ENCODE measurements at places on chromosomes 5 and 9.
A peak's percentile ranks its signal among the peaks of the same experiment; 100 is the strongest.

- DNase-seq = peak; percentile 67
Measured at GRCh38 chr5:157198277-157198986, 17.8 kb downstream of the ITK start.

DNA sequence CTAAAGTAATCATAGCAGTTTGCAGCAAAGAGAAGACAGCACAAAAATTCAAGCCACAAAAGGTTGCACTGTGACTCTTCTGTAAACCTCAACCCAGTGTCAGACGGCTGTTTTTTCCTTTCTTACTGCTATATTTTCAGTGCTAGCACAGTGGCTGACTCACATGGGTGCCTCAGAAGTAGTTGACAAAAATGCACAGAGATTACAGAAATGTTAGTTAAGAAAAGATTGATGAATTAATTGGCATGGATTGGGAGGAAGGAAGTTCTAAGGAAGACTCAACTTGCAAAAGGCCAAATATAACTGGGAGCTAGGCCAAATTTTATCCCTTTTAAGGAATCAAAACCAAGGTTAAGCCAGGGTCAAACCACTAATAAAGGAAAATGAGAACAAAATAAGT lies 43.7 kb upstream of the ITGA1 start:
- peak; percentile 40 for DNase-seq

DNA sequence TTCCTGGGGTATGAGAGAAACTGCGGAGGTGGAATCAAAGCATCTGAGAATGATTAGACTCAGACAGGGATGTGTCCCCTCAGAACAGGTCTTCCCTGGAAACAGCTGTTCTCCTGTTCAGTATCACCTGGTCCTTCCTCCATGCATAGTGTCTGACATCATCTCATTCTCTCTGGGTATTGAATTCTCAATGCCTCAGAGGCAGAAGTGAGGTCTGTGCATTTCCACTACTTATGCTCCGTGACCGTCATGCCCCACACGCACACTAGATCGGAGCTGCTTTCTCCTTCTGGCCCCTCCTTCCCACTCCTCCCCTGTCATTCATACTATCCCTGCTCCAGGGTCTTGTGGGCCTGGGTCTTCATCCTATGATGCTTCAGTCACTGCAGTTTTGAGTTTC lies 61.4 kb upstream of the DAB2IP start:
- DNase-seq = no peak

GRCh38 chr5:13976867-13977830 lies 32.7 kb upstream of the DNAH5 start:
- no peak for DNase-seq

- peak; percentile 13 for DNase-seq
Measured at GRCh38 chr5:172454358-172455086, at the start of gene SH3PXD2B. Gene SH3PXD2B, minus strand, starts transcription at chr5:172454525. Its CDS starts 173 bp downstream, at chr5:172454352.

- DNase-seq = no peak
Measured at GRCh38 chr5:41065691-41066335, 5.3 kb downstream of the MROH2B start.

DNA sequence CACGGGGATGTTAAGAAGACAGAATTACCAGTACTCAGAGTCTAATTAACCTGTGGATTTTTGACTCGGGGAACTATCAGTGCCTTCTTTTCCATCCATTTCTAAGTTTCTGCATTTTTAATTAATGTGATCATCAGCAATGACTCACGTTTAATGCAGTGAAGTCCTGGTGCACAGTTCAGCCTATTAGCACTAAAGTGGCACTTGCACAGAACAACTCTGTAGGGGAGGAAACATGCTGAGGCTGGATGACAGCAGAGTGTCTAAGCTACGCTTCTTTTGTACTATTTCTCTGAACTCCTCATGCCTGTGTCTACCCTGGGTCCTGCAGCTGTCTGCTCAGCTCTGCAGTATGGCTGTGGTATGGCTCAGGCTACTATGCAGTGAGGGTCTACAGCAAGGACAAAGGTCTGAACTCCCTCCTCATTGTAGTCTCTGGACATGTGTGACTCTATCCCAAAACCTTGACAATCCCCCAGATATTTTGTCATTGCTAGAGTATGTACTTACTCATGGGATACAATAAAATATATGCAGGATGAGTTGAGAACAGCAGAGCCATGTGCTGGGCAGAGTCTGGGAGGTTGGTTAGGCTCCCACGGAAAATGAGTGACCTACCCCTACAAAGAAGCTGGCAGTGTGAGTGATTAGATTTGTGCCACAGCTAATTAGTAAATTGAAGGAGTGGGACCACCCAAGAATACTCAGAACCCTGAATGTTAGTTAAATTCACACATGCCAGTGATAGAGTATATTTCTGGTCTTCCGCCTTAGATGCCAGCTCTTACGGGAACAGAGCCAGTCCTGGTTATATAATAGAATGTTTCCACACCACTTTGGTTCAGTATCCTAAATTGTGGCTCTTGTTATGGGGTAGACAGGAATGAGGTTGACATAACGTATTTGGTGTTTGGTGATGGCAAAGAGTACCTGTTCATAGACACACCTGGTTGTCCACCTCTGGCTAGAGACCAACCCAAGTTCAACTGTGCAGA lies 148.0 kb downstream of the GHR start:
- no peak for DNase-seq

DNA sequence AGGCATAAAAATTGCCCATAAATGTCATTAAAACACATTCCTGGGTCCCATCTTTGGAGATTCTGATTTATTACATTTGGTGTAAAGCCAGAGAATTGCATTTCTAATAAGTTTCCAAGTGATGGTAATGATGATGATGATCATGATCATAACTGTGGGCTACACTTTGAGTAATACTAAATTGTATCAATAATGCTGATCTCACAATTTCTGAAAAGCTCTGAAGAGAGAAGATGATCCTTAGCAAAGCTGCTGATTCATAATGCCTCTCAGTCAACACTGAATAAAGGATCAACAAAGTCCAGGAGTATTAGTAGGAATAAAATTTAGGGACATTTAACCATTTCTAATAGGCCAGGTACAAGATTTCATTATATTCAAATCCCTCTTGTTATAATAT lies 434.5 kb downstream of the CAAP1 start:
- DNase-seq = no peak

DNA sequence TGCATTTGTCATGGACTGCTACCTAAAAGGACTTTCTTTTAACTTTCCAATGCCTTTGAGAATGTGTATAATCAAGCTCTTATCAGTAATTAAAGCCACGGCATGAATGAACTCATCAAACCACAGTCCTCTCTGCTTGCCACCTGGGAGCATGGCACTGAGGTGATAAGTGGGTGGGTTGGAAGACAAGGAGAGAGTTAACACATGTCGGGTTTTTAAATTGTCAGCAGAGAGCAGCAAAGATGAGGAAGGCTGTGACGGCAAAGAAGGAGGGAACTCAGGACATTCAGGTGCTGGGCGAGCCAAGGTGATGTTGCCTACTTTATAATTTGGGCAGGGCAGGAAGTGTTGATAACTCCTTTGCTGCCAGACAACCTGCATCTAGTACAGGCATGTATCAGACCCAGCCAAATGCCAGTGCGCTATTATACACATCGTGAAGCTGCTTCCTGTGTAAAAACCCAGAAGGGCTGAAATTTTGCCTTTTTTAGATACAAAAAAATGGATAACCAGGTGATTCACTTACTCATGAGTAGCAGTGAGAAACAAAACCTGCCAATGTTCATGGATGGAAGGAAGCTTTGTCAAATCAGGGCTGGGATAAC lies 269.1 kb downstream of the KIF4B start:
- no peak for DNase-seq

GRCh38 chr5:131595088-131596033 lies 39.7 kb downstream of the RAPGEF6 start:
- no peak for DNase-seq

GRCh38 chr9:87875831-87876545 lies 6.7 kb upstream of the SPATA31E1 start:
- DNase-seq = no peak

DNA sequence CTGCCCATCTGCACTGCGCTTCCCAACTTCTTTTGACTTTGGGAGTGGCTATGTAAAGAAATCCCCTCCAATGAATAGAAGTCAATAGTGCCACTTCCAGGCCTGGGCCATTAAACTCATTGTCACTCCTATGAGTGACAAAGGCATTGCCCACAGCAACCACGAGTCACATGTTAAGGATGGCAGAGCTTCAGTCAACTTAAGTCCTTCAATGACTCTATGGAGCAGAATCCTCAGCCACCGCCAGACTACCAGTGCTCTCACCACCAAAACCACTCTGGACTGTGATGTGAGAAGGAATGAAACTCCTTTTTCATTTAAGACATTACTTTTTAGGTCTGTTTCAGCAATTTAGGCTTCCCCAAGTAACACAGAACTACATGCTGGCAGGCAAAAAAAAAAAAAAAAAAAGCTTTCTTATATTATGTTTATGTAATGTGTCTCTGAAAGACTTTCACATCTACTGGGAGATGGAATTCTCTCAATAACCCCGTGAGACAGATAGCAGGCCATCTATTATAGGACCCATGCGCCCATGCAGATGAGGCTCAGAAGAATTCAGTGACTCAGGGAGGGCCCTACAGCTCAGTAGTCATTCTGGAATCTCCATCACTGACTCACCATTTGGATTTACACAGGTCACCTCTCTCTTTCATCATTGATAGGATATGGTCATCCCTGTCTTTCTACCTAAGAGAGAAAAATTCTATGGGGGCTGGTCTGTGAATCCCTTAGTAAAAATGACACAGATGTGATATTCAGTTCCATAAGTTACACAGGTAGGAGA lies 180.5 kb downstream of the CEMIP2 start:
- no peak for DNase-seq

GRCh38 chr9:14315875-14316601 lies 2.1 kb upstream of the NFIB start:
- DNase-seq = no peak

DNA sequence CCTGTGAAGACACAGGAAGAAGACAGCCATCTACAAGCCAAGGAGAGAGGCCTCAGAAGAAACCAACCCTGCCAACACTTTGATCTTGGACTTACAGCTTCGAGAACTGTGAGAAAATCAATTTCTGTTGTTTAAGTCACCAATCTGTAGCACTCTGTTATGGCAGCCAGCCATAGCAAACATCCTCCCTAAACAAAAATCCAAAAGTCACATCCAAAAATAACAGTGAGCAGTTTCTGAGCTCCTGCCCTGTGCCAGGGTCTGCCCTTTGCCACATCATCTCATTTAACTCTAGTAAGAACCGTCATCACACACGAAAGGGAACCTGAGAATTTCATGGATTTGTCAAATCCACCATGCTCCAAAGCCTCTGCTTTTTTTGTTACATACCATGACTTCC lies 118.8 kb downstream of the TRIM36 start:
- no peak for DNase-seq

DNA sequence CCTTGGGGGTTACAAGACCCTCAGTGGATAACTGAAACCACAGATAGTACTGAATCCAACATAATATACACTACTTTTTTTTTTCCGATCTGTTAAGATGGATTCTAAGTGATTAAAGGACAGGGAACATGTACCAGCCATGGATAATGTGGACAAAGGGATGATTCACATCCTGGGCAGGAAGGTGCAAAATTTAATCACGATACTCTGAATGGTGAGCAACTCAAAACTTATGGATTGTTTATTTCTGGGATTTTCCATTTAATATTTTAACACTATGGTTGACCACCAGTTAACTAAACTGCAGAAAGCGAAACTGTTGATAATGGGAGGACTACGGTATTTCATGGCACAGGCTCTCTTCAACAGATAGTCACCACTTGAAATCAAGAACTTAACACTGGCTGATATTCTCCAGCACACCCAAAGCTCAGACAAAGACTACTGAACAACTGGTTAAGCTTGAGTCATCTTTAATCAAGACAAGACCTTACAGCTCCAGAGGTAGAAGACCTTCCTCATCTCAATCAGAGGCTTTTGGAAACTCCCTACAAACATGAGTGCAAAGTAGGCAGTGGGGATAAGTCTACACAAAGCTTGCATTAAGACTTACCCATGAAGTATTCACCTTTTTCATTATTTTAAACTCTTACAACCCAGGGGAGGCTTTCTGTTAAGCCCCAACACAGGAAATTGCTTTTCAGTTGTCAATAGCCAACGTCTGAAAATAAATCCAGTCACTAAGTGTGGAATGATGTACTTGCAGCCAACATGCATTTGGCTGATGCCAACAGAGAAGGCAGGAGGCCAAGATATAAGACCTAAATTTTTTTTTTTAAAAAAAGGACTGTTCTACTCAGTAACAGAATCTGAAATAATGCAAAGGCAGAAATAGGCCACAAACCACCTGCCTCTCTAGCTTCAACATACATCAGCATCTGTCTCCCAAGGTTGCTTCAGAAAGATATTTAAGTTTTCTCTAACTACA lies 78.7 kb downstream of the ELAVL2 start:
- no peak for DNase-seq

GRCh38 chr5:24232041-24232440 lies 412.7 kb downstream of the CDH10 start:
- no peak for DNase-seq

DNA sequence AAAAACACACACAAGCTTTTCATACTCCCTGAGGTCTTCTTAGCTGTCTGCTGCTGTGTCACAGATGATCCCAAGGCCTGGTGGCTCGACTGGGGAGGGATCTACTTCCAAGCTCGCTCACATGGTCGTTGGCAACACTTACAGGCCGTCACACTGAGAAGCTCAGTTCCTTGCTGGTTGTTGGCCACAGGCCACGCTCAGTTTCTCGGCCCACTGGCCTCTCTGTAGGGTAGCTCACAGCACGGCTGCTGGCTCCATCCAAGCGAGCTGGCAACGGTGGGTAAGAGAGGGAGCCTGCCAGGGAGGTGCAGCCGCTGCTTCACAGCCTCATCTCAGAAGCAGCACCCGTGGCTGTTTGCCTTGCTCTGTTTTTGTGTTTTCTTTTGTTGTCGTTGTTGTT lies 43.8 kb upstream of the GFPT2 start:
- DNase-seq = no peak

GRCh38 chr5:1190278-1190677 lies 11.1 kb upstream of the SLC6A19 start:
- no peak for DNase-seq

All from activated CD4-positive, alpha-beta T cell treated with anti-CD3 and anti-CD28 coated beads, Interleukin-2, amount 50 U/mL, for 24 hours (primary cell).